D341Med (cell line): ENCODE measurements at places on chromosomes 13 and 19.

DNA sequence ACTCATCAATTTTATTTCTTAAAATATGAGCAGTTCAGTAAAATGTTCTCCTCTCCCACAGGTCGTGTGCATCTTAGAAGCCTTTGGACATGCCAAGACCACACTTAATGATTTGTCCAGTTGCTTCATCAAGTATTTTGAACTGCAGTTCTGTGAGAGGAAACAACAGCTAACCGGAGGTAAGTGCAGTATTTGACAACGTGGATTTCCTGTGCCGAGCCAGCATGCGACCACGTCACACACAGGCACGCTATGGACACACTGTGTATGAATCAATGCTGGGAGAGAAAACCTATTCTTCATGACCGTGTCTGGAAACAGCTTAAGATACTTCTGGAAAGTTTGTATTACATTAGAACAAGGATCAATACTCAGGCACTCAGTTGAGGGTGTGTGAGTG lies 268.5 kb downstream of the MYO16 start:
- no peak for DNase-seq

DNA sequence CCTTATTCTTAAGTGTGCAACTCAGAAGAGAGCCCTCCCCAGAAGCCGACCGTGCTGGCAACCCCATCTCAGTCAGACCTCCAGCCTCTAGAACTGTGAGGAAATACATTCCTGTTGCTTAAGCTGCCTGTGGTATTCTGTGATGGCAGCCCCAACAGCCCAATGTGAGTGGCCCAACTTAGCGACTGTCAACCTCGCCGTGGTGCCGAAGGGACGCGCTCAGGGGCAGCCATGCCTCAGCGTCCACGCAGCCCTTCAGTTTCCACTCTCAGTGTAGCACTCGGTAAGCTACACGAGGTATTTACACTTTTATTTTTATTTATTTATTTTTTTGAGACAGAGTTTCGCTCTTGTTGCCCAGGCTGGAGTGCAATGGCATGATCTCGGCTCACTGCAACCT lies 18.4 kb downstream of the PROZ start:
- DNase-seq: no peak

- no peak for DNase-seq
Measured at GRCh38 chr19:54937926-54938325, 9.4 kb downstream of the NLRP7 start.

DNA sequence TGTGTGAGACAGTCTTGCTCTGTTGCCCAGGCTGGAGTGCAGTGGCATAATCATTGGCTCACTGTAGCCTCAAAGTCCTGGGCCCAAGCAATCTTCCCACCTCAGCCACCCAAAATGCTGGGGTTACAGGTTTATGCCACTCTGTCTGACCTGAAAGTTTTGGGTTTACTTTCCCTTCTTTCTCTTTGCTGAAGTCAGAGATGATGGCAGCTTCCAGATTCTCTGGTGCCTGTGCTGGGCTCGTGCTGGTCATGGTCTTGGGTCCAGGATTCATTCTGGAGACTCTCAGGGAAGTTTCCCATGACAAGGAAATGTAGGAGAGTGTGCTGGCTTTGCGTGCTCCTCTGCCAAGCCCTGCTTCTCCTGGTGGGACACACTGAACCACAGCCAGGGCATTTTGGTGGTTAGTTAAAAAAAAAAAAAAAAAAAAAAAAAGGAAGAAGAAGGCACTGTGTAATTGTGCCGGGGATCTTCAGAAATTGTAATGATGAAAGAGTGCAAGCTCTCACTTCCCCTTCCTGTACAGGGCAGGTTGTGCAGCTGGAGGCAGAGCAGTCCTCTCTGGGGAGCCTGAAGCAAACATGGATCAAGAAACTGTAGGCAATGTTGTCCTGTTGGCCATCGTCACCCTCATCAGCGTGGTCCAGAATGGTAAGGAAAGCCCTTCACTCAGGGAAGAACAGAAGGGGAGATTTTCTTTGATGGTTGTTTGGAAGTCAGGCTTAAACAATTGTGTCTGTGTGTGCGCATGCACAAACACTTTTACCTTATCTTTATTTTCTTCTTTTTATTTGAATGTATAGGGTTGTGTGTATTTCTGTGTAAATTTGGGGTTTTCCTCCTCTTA lies at the start of gene ALOX5AP:
TSS of gene ALOX5AP (plus strand) at position 519 of the 847 bp plus-strand sequence. CDS start at position 582, 63 bp downstream.
- DNase-seq: no peak

GRCh38 chr19:1354970-1355567 lies 28.6 kb upstream of the NDUFS7 start:
- no peak for DNase-seq

- DNase-seq: no peak
Measured at GRCh38 chr13:33405371-33405770, 119.8 kb upstream of the STARD13 start.

DNA sequence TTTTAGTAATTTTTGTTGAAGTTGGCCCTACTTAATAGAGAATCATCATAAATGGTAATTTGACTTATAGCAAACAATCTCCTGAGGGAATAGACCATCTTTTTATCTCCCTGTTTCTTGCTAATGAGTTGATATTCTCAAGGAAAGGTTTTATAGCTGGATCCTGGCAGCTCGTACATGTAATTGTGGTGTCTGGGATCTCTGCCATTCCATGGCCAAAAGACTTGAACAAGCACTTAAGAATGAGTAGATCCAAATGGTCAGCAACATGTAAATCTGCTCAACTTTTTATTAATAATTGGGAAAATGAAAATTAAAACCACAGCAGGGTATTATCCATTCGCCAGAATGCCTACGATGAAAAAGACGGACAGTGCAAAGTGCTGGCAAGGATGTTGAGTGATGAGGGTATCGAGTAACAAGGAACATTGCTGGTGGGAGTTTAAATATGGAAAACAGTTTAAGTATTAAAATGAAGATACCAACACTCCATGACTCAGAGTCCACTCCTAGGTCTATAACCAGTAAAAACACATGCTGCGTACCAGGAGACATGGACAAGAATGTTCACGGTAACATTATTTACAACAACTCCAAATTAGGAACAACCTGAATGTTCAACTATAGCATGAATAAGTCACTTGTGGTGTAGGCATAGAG lies 5.1 kb upstream of the GPR18 start:
- DNase-seq: no peak

GRCh38 chr19:15629003-15629880 lies 11.5 kb upstream of the CYP4F3 start:
- DNase-seq: peak; percentile 89

GRCh38 chr13:111517641-111518010 lies 197.2 kb downstream of the TEX29 start:
- no peak for DNase-seq

GRCh38 chr19:3335431-3336350 lies 30.7 kb upstream of the NFIC start:
- DNase-seq: no peak

DNA sequence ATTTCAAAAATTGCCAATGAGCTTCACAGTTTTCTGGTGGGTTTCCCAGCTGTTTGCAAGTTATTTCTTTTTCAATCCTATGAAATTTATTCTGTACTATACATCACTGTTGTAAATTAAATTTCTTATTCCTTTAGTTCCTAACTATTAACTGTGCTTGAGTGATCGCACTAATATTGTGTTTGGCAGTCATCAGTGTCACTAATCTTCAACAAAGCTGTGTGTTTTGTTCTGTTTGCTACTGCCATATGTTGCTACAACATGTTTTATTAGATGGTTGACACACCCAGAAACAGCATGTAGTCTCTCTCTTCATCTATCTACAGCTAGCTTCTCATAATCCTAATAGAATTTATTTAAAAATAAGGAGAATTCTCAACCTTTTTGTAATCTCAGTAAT lies 453.6 kb upstream of the PRR20A start:
- peak; percentile 13 for DNase-seq

DNA sequence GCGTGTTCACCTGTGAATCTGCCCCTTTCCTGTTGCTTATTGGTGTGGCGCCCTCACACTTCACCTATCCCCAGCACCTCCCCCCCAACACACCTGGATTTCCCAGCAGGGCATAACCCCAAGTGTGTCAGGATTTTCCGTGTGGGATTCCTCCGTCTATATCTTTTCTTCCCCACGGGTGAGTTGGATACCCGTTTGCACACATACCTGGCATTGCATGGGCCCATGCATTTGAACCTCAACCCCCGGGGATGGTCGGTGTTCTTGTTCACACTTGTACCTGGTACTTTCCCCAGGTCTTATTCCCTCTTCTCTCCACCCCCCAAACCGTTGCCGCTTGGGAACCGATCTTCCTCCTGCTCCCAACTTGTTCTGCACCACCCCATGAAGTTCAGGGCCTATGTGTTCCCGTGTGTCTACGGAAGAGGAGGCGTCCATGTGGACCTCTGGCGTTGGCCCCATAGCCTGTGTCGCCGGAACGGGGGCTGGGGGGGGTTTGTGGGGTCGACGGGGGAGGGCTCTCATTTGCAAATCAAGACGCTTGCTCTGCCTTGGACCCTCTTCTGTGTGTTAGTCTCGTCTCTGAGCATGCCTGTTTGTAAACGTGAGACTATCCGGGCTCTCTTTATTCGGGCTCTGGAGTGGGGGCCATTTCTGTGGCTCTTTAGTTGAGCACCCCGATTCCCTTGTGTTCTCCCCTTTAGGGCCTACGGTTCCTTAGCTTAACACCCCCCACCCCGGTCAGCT lies 1.7 kb downstream of the PRR12 start:
- no peak for DNase-seq

DNA sequence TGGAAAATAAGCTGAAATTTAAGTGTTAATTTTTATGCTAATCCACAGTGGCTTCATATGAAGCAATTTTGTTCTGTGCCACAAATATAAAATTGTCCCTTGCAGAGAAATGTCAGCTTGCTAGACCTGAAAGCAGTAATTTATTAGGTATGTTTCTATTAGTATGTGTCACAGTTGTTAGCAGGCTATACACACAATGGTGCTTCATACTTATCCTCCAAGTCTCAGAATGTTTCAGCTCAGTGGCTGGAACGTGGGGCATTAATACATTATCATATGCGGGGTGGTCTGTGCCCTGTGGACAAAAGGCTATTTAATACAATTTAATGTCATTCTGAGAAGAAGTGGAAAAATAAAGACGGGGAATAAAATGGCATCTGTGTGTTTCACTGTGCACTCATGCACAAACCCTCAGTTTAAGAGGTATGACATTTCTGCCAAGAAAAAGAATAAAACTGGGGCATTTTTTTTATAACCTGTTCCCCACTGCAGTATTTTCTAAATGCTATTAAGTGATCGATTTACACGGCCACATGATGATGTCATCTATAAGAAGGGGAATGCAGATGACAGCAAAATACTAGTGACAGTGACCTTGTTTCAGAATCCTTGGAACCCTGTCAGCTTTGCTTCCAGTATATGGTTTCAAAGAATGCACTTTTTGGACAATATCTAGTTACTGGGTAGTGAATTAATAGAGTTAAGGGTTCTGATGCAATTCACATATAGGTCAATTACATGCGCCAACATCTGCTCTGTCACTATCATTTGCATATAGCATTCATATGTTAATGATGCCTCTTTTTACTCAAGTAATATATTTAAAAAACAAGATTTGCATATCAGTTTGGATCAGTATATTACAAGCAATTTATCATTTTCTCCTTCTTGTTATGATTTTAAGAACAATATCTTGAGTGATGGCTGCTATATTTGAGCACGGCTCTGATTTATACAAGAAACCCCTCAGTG lies 21.2 kb upstream of the ZNF536 start:
- DNase-seq: no peak

- no peak for DNase-seq
Measured at GRCh38 chr13:23984546-23984945, 87.2 kb upstream of the C1QTNF9B start.

DNA sequence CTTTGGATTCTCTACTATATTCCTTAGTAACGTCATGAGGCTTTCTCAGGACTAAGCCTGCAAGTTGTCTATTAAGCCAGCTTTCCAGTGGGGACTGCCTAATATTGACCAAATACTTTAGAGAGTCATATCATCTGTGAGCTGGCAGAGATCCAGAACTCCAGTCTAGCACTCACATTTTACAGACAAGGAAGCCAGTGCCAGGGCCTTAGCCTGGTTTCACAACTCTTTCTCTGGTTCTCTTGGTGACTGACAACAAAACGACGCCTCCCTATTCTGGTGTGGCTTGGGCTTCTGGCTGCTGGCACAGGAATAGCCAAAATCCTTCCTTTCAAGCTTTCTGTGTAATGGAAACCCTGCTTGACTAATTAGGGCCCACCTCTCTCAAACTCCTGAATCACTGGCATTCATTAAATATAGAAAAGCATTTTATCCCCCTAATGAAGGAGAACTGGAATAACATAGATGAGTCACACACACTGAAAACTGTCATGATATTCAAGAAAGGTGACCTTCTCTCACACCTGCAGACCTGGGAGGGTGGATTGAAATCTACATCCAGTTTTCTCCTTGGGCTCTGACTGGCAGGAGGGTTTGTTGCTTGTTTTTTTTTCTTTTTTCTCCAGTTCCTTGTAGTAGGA lies 75.2 kb upstream of the UBL3 start:
- no peak for DNase-seq

- DNase-seq: no peak
Measured at GRCh38 chr13:106109391-106109791, 426.1 kb downstream of the EFNB2 start.

GRCh38 chr13:29589967-29590366 lies 5.5 kb downstream of the SLC7A1 start:
- no peak for DNase-seq

- no peak for DNase-seq
Measured at GRCh38 chr13:24230428-24231072, 70.0 kb downstream of the SPATA13 start.

- DNase-seq: no peak
Measured at GRCh38 chr13:51396352-51396751, 56.5 kb downstream of the INTS6 start.

DNA sequence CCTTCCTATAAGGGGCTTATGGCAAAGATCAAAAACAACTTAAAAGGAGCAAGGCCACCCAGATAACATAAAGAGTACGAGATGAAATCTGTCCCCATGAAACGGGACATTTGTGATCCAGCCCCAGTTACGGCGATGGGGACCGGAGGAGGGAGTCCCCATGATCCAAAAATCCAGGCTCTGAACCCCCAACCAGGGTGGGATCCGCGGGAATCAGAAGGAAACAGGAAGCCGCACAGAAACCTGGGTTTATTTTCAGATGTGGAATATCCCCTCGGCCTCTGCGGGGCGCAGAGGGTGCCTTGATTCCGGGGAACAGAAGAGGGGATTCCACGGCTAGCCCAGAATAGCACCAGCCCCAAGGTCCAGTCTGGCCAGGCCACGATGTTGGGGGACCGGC lies 5.0 kb downstream of the PTPRS start:
- no peak for DNase-seq

DNA sequence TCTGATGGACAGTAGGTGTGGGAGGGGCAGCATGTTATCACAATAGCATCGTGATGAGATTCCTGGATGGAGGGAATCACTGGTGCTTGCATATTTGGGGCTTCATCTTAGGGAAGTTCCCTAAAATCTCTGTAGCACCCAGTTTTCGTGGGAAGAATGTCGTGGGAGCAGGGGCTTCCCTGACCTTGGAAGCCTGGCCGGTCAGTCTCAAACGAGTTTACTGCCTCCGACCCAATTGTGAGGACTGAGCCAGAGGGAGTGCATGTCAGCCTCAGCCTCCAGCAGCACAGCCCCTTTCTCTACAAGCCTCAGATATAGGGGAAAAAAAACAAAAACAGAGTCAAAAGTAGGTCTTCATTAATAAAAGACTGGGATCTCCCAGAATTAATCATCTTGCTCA lies 32.2 kb downstream of the COL4A2 start:
- DNase-seq: no peak
